ENCODE measurements at places on chromosomes 12 and 14.

DNA sequence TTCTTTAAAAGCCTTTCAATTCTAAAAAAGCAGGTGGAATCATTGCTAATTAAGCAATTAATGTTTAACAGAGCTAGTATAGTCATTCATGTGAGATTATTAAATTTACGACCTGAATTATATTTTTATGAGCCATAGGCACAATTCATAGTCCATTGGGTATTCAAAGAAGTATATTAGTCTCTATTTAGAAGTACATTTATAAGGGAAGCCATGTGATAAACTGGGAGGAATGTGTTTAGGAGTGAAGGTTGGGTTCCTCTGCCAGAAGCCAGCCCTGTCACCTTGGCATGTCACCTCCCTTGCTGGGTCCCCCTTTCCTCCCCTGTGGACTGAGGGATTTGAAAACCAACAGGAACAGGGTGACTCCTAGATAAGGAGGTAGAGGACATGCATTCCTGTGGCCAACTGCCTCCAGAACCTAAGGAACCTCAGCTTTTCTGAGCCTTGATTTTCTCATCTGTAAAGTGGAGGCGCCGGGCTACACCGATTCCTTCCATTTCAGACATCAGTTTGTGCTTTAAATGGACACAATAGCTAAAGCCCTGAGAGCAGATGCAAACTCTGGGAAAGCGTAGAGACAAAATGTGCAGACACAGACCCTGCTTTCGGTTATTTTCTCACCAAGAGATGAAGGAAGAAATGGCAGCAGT, 5.4 kb upstream of the KRT2 start:
- no peak for DNase-seq

DNA sequence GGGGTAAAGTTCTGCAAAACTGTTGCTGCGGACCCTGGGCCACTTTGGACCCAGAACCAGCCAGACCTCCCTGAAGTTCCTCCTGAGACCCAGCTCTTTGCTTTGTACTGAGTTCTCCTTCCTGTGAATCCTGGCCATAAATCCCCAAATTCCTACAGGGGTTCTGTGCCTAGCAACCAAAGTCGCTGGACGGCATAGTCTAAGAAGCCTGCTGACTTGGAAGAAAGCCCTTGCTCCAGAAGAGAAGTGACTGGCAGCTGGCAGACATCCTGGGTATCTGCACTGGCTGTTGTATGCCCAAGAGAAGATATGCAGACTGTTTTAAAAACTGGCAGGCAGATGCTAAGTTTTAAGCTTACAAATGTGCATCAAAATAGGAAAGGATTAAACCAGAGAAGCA, 99.9 kb upstream of the SLC24A4 start:
- DNase-seq, result no peak

DNA sequence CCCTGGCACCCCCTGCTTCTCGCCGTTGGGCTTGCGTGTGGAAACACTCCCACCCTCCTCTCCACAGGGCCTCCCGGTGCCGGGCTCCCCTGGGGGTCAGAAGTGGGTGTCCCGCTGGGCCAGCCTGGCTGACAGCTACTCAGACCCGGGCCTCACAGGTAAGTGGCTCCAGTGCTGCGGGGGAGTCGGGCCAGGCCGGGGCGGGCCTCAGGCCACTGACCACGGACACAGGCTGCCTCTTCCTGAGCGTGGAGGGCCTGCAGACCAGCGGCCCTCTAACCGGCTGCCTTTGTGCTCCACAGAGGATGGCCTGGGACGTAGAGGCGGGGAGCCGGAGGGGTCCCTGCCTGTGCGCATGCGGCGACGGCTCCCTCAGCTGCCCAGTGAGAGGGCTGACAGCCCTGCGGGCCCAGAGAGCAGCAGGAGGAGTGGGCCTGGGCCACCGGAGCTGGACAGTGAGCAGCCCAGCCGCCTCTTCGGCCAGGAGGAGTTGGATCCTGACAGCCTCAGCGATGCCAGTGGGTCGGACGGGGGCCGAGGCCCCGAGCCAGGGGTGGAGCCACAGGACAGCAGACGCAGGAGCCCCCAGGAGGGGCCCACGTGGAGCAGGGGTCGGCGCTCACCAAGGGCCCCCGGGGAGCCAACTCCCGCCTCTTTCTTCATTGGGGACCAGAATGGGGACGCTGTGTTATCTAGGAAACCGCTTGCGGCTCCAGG, 21.1 kb downstream of the CEP170B start:
- DNase-seq, result no peak

DNA sequence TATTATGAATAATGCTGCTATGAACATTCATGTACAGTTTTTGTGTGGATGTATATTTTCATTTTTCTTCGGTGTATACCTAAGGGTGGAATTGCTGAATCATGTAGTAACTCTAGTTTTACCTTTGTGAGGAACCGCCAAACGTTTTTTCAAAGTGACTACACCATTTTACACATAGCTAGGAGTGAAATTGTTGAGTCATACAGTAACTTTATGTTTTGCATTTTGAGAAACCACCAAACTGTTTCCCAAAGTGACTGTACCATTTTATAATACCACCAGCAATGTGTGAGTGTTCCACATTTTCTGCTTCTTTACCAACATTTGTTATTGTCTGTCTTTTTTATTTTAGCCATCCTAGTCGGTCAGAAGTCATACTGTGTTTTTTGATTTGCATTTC, 3.1 kb upstream of the TPH2 start:
- DNase-seq, result no peak

DNA sequence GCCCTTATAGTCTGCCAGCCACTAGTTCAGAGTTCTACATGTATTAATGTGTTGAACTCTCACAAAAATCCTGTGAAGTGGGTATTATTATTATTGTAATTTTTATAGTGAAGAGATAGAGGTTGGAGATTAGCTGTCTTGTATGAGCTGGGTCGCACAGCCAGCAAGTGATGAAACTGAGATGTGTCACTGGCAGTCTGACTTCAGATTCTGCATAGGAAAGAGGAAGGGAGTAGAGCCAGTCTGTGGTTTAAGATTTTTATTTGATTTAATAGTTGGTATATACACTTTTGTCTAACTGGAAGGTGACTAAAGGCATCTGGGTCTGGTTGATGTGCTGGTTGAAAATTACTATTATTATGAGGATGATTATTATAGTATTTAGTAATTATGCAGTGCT, 5.8 kb upstream of the FRS2 start:
- no peak for DNase-seq

- no peak for DNase-seq
Measured at GRCh38 chr14:23695664-23695999, 59.5 kb downstream of the DHRS2 start.

DNA sequence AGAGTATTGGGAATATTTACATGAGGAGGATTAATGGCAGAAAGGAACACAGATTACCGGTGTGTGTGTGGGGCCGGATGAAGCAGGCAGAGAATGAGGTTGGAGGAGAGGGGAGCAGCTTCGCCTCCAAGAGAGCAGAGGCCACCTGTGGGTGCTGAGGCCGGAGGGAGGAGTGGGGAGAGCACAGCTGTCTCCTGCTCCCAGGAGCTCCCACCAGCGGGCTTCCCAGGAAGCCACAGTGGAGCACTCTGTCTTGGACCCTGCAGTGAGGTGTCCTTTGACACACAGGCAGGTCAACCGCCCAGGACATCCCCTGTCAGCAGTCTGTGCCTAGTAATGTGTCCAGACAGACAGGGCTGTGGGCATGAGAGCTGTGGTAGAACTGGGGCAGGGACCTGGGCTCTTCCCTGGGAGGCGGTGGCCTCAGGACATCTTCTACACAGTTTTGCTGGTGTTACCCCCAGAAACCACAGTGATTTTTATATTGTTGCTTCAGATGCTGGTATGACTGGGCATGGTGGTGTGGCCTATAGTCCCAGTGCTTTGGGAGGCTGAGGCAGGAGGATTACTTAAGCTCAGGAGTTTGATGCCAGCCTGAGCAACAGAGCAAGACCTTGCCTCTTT, 18.5 kb upstream of the AMN start:
- DNase-seq, result no peak

DNA sequence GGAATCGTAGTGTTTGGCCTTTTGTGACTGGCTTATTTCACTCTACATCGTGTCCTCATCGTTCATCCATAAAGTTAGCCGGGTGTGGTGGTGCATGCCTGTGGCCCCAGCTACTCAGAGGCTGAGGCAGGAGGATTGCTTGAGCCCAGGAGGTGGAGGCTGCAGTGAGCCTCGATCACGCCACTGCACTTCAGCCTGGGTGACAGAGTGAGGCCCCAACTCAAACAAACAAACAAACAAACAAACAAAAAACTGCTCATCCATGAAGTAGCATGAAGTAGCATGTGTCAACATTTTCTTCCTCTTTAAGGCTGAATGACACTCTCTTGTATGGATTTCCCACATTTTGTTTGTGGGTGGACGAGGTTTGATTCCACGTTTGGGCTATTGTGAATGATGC, 44.0 kb upstream of the MEG3 start:
- DNase-seq, result no peak

DNA sequence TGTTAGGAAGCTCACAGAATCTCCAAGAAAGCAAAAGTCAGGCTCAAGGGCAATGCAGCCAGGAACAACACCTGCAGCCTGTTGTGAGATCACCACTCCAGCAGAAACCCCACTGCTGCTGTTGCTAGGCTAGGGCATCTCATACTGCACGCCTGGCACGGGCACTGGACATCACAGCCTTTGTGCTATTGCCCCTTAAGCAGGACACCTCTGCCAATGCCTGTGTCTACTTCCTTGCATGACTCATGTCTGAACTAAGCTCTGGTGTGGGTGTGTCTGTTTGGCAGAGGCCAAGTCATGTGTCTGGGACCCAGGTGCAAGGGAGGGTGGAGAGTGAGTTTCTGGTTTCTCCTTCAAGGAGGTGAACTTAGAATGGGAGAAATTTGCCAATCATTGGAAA, 10.0 kb upstream of the DDX47 start:
- no peak for DNase-seq

- DNase-seq, result no peak
Measured at GRCh38 chr12:52362118-52362726, 5.1 kb downstream of the KRT85 start.

- DNase-seq, result no peak
Measured at GRCh38 chr12:115108129-115109100, 424.4 kb upstream of the TBX3 start.

GRCh38 chr12:8069582-8069981, 3.4 kb upstream of the C3AR1 start:
- DNase-seq, result no peak

DNA sequence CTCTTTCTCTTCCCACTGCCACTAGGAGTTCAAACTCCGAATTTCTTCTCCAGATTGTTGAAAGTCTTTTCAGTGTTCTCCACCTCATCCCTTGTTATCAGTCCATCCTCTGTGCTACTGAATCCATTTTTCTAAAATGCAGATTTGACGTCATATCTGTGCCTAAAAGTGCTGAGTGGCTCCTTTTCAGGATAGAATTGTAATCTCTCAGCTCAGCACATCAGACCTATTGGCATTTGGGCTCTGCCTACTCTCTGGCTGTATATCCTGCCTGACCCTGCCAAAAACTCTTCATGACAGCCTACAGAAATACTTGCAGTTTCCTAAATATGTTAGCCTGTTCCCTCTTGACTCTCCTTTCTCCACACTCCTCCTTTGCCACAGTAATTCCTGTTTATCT, 1.1 kb upstream of the RABGGTA start:
- DNase-seq, result no peak

- no peak for DNase-seq
Measured at GRCh38 chr12:125341422-125341821, 276.2 kb downstream of the AACS start.

GRCh38 chr12:49336645-49337584, at the start of gene C1QL4:
C1QL4 (minus strand) TSS chr12:49337188; CDS start chr12:49336477, 711 bp downstream.
- DNase-seq, result no peak

DNA sequence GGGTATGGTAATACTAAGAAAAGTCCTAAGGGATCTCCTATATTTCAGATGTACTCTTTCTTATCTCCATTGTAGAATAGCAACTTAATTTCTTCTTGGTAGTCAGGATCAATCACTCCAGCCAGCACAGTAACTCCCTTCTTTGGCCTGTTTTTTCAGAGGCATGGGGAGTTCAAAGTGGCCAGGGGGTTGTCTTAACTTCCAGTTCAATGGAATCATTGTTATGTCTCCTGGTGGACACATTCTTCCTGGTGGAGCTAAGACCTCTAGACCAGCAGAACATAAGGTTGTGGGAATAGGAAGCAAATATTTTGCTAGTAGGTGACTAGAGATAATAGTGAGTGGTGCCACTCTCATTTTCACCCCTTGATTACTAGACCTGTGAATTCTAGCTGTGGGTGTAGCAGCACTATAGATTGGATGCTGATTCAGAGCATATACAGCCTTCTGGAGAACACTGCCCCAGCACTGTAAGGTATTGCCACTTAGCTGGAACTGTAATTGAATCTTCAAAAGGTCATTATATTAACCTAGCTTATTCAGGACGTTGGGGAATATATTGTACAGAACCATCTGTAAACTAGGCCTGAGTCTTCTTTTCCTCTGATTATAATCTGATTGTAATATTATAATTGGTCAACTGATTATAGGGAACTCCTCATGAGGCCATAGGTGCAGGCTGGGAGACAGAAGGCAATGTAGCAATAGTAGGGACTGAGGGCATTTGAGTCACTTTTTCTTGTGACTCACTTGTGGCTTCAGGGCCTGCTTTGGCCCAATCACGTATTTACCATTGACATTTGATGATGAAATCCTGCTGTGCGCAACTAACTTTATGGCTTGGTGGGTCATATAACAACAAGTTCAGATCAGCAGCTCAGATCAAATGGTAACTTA, 60.2 kb upstream of the ATP2B1 start:
- peak; percentile 79 for DNase-seq

GRCh38 chr12:97763113-97763512, 300.5 kb downstream of the RMST start:
- no peak for DNase-seq

DNA sequence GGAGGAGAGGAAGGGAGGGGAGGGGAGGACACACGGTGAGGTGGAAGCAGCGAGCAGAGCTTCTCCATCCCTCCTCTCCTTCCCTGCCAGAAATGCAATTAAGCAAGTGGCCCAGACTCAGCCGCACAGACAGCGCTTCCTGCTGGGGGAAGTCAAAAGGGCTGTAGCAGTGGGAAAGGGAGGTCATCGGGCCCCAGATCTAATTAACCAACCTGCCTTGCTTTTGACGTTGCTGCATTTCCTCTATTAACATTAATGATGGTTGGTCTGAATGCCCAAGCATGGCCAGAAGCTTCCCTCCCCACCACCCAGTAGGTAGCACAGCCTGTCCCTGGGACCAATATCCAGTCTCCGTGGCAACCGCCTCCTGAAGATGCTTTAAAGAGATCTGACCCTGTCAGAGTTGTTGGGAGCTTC, 4.6 kb upstream of the NGB start:
- DNase-seq, result no peak

DNA sequence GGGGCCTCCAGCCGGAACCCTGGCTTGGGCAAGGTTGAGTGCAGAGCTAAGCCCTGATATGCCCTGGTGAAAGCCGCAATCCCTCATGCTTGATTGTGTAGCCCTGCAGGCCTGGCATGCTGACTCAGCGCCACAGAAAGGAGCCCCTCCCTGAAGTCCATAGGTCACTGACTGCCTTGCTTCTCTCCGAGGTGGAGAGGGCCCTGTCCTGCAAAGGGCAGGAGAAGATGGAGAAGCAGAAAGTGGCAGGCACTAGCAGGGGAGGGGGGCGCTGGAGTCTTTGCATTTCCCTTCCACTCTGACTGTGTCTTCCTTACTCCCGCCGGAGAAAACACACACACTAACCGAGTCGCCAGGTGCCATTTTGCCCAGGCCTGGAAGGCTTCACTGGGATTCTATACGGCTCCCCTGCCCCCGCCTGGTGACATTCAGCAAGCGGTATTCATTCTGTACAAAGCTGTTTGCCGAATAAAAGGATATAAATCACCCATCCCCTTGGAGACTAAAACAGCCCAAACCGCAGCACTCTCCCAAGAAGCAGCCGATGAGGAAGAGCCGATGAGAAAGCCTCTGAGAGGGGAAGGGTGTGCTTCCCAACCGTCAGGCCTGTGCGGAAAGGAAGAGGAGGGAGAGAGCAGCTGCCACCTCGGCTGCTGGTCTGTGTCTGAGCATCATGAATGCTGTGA, 69.8 kb downstream of the SLC6A12 start:
- no peak for DNase-seq

All from AG04450 (cell line).